Transverse colon (tissue), 4 donors: ENCODE measurements at places on chromosomes 7 and 10.

- DNase-seq: no peak
Measured at GRCh38 chr7:115356139-115356746, 434.3 kb downstream of the MDFIC start.

DNA sequence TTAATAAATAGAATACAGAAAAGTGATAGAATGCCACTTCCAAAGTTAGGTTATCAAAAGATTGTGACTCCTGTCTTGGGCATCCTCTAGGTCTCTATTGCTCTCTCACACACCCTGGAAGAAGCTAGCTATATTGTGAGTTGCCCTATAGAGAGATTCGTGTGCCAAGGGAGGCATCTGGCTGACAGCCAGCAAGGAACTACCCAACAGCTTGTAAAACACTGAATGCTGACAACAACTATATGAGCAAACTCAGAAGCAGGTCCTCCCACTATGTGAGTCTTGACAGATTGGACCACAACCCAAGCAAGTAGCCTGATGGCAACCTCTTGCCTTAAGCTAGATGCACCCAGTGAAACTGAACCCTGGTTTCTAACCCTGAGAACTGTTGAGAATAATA is 55.7 kb upstream of the CDK14 start:
- DNase-seq: peak; percentile 56

- DNase-seq: no peak
Measured at GRCh38 chr7:42010751-42011150, 226.3 kb downstream of the GLI3 start.

DNA sequence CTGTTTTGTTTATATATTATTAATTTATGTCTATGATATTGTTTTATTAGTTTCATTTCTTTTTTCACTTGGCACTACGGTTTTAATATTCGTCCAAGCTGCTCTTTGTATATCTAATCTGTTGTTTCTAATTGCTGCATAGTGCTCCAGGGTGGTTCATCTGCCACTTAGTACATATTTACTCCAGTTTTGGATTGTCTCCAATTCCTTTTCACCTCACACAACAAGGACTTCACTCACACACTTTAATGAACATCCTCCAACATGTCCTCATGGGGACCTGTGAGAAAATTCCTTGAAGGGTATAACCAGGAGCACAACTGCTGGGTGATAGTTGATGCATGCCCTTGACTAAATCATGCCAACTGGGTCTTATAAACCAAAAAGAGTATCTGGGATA is 14.1 kb upstream of the NOC3L start:
- no peak for DNase-seq

DNA sequence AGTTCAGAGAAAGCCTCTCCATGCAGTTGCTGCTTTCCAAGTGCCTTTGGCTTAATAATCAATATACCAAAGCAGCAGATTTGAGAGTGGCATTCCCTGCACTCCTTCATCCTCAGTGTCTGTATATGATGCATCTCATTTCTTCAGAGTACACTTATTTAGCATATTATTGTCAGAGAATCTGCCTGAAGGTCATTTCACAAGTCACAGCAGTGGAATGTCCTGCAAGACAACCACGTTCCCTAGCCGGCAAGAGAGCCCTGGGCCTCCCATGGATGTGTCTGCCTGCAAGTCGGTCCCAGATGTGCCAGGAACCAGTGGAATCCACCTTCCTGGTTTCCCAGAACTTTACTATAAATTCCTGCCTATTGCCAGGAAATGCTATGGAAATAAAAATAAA is 289.4 kb upstream of the IGFBP3 start:
- DNase-seq: no peak

GRCh38 chr7:117117172-117117571 is 163.9 kb downstream of the ST7 start:
- DNase-seq: no peak

DNA sequence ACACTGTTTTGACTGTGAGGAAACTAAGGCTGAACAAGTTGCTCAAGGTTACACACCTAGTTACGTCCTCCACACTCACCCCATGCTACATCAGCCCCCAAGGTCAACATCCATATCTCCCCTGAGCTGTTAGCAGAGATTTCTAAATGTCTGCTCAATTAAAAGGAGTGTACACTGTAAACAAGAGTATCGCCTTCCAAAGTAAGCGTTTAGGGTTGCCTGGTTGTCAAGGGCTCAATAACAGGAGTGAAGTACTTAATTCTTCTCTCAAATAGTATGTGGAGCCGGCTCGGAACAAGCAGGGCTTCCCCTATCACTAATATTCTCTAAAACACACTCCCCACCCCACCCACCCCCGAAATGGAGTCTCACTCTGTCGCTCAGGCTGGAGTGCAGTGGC is 412.8 kb upstream of the GALNT17 start:
- no peak for DNase-seq

- DNase-seq: no peak
Measured at GRCh38 chr10:13238271-13239077, 4.3 kb upstream of the UCMA start.

GRCh38 chr7:51783241-51783640 is 466.6 kb upstream of the COBL start:
- no peak for DNase-seq

DNA sequence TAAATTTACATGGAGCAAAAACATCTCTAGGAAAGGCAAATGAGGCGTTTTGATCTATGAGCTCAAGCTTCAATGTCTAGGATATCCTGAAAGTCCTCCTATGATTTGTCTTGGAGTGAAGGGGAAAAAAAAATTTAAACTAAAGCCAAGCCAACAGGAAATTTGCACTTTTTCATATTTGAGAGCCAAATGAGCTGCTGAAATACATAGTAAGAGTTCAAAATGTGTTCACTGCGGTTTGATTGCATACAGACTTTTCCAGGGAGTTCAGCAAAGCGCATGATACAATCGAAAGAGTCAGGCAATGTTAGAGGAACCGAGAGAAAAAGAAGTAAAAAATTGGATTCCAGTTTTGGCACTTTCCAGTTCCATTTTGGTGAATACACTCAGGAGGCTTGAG is 633.4 kb upstream of the MGMT start:
- DNase-seq: no peak
